AG04450 (cell line): ENCODE measurements at places on chromosomes 5 and 9.
A peak's percentile ranks its signal among the peaks of the same experiment; 100 is the strongest.

DNA sequence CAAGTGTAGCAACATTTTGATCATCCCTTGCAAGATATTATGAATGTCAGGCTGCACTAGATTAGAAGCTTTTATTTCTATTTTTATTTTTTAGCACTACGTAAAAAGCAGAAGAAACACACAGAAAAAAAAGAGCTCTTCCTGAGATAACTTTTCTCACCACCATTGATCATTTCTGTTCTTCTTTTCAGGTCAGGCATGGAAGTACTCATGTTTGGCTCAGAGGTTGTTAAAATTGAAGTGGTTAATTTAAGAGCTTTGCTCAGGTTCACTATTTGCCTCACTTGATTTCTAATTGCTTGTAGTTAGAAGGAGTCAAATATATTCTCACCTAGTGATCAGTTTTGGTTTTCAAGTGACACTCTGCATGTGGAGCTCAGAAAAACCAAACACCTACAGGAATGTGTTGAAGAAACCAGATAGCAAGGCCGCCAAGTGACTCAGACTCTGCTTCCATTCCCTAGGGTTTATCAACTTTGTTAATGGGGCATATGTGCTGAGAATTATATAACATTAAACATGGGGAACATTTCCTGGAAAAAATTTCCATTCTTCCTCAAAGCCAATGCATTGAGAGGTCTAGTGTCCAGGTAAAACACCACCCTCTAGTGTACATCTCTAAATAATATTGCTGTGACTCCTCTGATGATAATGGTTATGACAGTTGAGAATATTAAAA lies 679.8 kb downstream of the CETN3 start:
- DNase-seq = no peak

GRCh38 chr9:21591221-21592062 lies 109.3 kb upstream of the IFNE start:
- peak; percentile 91 for DNase-seq

- no peak for DNase-seq
These were observed 22.0 kb downstream of the HSD17B3 start for GRCh38 chr9:96279932-96280331.

DNA sequence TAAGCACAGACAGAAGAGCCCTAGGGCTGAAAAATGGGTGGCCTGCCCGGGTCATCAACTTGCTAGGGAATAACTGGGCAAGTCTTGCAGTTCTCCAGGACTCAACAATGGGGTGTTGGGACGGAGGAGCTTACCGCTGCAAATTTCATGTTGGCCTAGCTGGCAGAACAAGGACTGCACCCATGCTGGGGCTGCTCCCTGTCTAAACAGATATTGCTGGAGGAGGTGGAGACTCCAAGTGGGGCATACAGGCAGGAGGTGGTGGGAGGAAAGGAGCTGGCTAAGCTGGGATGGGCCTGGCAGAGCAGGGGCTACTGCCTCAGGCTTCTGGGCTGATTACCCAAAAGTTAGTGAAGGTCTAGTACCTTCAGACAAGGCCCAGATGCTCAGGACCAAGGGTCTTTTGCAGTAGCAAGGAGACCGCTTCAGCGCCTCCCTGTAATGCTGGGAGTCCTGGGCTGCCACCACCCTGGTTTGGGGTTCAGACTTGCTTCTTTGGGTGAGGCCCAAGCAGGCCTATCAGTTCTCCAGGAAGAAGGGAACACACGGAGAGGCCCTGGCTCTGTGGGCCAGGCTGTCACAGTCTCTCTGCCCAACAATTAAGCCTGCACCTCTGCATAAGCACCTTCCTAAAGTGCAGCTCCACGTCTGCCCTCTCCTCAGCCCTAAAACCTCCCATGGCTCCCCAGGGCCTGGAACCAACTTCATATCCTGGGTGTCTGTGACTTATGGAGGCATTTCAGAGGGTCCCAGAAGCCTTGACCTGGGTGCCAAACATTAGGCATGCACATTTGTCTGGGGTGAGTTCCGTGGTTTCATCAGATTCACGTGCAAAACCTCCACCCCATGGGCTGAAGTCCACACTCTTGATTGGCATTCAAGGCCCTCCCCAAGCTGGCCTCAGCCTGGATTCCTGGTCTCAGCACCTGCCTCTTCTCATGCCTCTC lies 24.2 kb upstream of the KIF12 start:
- no peak for DNase-seq

DNA sequence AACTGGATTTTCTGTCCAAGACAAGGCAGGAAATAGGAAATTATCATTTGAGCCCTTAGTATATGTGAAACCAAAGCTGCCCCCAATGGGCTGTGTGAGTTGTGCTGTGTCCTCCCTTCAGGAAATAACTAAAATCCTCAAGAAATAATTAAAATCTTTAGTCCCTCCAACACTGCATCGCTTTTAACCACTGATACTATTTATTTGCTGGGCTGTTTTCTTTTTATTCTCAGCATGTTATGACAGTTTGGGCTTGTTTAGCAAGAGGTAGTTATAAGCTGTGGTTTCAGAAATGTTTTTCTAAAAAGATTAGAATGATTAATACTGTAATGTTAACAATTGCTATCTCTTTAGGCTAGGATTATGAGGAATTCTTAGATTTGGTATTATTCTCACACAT lies 187.0 kb upstream of the KCNN2 start:
- DNase-seq = no peak

DNA sequence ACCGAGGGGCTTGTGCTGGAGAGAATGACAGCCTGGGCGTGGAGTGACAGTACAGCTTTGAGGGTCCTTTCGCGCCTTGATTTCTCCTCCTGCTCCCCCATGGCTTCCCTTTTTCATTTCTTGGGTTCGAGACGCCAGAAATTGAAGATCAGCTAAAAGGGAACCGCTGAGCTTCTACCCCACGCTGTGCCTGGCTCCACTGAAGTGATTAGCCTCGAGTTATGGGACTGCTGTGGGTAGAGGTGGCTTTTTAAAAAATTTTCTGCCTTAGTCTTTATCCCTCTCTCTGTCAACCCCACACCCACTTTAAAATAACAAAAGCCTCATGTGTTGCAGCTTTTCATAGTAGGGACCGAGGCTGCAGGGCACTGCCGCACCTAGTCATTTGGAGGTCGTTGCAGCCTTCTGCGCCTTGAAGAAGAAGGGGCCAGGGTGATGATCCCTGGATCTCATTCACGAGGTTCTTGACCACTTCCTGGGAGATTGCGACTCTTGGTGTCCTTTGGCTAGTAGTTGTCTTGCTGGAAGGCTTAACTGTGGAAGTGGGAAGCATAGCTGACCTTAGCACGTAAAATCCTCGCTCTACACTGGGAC lies 603 bp downstream of the PPIP5K2 start:
- no peak for DNase-seq

- DNase-seq = no peak
These were observed 53.9 kb downstream of the SEMA6A start for GRCh38 chr5:116520771-116521170.

GRCh38 chr5:10625700-10626472 lies 62.0 kb downstream of the ANKRD33B start:
- no peak for DNase-seq

GRCh38 chr9:13388157-13388556 lies 108.7 kb upstream of the MPDZ start:
- DNase-seq = no peak

DNA sequence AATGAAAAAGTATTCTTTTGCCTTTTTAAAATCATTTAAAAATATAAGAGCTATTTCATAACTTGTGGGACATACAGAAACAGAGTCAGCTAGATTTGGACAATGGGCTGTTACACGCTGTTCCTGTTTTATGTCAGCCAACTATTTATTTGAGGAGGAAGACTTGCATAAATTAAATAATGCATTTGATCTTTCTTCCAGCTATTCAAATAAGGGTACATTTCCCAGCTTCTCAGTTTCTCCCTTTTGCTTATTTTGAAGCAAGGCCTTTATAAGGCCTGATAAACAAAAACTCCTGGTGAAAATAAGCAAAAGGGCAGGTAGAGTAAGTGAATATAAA lies 6.5 kb downstream of the STOM start:
- DNase-seq = no peak

DNA sequence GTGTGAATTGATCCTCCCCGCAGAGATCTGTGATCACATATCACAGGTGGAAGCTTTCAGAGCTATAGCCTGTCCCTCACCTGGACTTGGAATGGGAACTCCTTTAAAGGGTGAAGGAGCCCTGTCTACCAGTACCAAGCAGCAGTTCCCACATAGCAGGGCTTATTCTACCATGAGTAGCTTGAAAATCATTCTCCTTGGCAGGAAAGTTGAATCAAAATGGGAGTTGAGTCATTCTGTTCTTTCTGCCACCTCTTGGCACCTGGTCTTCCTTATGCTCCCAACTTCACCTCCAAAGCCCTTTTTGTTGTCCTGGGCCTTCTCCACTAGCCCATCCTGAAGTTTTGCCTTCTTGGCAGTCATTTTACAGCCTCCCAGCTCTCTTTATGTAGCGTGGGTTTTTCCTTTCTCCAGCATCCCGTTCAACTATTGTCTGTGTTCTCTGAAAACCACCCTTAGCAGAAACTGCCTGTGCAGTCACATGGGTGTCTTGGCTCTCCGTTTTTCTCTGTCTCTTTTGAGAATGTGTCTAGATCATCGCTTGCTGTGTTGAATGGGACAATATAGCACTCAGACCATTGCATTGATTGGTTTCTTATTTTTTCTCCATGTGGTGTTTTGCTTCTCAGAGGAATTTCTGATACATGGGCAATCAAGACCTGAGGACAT lies 222.2 kb downstream of the AOPEP start:
- no peak for DNase-seq

- DNase-seq = no peak
These were observed 37.5 kb downstream of the SLC28A3 start for GRCh38 chr9:84303061-84303460.

DNA sequence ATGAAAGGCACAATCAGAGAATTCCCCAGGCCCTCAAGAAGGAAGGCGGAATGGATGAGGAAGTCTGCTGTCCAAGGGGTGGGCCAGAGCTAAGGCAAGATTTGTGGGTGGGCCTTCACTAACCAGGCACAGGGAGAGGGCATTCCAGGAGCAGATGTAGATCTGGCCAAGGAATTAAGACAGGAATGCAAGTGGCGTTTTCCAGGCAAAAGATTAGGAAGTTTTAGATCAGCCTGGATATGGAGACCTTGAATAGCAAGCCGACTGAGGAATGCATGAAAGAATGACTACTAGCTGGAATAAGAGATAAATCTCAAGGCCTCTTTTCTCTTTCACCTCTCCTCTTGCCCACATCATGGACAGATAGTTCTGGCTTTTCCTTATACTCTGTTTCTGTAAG lies 68.5 kb downstream of the GHR start:
- DNase-seq = no peak

DNA sequence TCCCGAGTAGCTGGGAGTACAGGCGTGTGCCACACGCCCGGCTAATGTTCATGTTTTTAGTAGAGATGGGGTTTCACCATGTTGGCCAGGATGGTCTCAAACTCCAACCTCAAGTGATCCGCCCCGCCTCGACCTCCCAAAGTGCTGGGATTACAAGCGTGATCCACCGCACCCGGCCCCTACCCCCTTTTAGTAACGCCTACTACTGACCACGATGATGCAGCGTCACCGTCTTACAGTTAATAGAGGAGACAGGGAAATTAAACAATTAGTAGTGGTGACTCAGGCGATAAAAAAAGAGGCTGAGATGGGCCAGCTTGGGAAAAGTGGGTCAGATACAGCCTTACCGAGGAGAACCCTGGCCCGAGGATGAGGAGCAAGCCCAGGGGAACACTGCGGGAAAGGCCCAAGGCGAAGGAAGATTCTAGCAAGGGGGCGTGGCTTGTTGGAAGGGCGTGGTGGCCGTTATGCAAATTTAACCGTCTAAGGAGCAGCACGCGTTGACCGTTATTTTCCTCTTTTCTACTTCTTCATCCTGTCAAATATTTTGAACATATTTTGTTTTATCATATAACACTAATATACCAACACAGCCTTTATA lies 1.6 kb upstream of the SETX start:
- DNase-seq = no peak

DNA sequence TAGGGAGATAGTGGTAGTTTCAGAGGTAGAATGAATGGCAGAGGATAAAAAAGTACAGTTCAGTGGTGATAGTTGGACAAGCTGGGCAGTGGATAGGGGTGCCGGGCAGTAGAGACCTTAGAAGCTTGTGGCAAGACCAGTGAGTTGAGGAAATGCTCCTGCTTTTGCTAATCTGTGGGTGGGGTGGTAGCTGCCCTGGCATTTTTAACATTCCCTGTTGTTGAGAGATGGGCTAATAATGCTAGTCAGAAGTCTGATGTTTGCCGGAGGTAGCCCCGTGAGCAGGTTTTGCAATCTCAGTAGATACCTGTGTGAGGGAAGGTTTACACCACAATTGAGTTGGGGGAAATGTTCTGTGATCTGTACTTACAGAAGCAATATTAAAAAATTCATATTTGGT lies 91.1 kb downstream of the TRIO start:
- DNase-seq = no peak

GRCh38 chr9:37947977-37948376 lies 44.0 kb upstream of the SLC25A51 start:
- DNase-seq = no peak

DNA sequence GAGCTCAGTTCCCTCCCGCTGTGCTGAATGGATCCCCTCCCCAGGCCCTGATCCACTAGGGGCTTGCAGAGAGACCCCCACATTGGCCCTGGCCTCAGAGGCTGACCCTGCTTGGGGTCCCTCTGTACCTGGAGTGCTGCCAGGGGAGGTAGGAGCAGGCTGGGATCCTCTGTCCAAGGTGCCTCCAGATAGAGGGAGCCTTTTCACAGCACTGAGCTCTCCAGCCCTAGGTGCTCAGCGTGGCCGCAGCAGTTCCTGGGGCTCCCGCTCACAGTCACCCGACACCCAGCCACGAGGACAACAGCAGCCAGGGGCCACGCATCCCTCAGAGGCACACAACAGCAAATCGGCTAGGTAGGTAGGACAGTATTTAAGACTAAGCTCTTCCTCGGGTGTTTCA lies 62.2 kb upstream of the IRX2 start:
- DNase-seq = no peak

GRCh38 chr5:36943584-36943983 lies 67.0 kb downstream of the NIPBL start:
- no peak for DNase-seq
